NCI-H748 treated with DMSO at 0.1 percent for 48 hours (cell line): ENCODE measurements at places on chromosomes 3 and 15.
A peak's percentile ranks its signal among the peaks of the same experiment; 100 is the strongest.

GRCh38 chr3:141669434-141669833, 68.7 kb upstream of the RNF7 start:
- DNase-seq, result no peak

- DNase-seq, result peak; percentile 52
Observed at GRCh38 chr3:178083906-178084866, 452.1 kb upstream of the KCNMB2 start.

DNA sequence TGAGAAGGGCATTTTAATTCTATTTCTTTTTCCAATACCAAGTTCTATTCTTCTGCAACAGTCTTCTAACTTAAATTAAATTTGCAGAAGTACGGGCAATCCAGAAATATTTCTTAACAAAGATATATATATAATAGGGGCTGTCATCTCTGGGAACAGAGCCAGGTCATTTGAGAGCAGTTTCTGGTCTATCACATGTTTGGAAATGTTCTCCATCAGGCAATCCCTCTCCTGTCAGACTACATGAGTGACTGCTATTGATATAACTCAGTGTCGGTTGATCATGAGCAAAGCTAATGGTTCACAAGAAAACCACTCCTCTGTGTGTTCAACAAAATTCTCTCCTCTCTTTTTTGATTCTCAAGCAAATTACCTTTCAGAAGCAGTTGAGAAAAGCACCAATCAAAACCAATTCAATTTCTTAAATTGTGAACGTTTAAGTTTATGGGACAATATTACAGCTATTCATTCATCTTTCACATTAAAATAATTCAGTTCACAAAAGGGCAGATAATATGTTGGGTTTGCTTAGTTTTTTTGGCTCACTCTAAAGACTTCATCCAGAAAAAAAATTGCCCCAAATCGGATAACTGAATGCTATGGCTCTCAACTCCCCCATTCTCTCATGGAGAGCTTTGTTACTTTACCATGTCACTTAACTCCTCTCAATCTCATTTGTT, 152.9 kb upstream of the TGFBR2 start:
- DNase-seq, result no peak

GRCh38 chr3:33145221-33145900, 31.5 kb downstream of the CRTAP start:
- DNase-seq, result no peak

GRCh38 chr3:14077310-14077709, 47.4 kb downstream of the CHCHD4 start:
- DNase-seq, result no peak

DNA sequence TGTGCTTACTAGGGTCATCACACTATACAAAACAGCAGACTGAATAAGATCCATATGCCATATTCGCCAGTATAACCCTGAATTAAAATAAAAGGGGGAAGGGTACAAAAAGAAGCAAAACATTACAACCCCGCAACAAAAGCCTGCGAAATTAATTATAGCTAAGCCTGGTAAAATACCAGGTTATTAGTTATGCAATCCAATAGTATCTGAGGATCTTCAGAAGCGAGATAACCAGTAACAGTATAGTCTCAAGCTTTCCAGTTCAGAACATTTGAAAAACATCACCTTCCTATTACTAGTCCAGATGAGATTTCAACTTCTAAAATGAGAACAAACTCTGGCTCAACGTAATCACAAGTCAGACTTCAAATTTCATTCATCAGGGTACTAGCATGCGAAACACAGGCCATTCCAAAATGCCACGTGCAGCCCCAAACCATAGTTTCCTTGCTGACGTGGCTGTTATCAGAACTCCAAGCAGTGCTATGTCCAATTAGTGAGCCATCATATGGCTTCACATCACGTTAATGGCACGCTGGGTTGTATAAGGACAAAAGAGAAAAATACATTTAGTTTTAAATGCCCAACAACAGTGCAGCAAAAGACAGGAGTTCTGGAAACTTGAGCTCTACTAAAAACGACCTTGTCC, 1.1 kb downstream of the SSR3 start:
- no peak for DNase-seq

- DNase-seq, result no peak
Observed at GRCh38 chr3:191627064-191627463, 166.1 kb downstream of the PYDC2 start.

DNA sequence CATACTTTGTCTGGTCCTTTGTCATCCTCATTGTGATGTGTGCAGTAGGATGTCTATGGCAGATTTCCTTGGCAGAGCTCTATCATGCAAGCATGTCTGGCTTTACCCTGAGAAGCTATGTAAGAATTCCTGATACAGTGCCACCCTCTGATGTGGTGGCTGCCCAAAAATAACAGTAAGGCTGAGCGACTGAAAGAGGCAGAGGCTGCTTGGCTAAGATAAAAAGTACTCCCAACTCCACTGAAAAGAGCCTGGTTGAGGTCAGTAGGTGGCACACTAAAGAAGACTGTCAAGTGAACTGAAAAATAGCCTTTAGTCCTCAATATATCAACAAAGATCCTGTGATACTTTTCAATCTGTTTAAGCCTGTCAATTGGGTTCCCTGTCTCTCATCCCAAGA, 31.7 kb downstream of the BTLA start:
- no peak for DNase-seq

DNA sequence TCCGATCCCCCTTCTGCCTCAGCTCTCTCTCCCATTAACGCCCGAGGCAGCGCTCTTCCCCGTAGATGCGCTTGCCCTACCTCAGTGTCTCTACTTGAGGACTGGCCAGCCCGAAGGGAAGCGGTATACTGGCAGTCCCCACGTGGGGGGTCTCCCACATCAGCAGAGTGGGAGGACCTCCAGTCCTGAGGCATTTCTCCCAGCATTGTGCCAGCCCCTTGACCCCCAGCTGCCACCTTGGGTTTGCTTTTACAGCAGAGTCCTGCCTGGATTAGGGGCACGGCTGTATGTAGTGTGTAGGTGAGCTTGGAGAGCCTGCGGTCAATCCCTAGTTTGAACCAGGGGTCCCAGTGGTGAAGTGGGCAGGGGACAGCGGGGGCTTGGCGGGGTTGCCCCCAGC, 767 bp downstream of the SEMA3F start:
- DNase-seq, result no peak

- DNase-seq, result no peak
Observed at GRCh38 chr3:138653567-138653966, 45.0 kb downstream of the FAIM start.

DNA sequence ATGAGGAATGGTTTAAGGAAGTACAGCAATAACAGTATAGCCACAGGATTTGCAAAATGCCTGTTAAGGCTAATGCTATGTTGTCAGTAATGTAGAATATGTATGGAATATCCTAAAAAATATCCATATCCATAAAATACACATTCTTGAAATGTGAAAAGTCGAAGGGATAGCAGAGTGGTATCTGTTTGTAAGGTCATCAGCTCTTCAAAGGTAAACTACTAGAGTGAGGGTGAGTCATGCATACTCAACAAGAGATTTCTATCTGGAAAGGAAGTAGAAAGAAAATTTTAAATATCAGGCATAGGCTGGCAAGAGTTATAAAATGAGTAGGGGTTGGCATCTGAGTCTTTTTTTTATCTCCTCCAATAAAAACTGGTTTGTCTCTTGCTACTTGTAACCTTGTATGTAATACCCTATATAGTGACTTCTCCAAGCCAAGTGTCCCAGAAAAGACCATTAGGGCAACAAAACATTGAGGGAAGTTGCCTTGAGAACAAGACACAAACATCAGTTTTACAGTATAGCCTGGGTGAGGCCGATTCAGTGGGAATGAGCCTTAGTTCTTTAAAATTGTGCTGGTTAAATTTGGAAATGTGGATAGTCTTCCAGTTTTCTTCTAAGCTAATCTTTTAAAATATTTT, 103.1 kb downstream of the SPATA16 start:
- DNase-seq, result no peak

GRCh38 chr15:65130941-65131340, 2.7 kb downstream of the PDCD7 start:
- DNase-seq, result no peak

- DNase-seq, result no peak
Observed at GRCh38 chr3:45546716-45547701, 47.5 kb upstream of the LIMD1 start.

DNA sequence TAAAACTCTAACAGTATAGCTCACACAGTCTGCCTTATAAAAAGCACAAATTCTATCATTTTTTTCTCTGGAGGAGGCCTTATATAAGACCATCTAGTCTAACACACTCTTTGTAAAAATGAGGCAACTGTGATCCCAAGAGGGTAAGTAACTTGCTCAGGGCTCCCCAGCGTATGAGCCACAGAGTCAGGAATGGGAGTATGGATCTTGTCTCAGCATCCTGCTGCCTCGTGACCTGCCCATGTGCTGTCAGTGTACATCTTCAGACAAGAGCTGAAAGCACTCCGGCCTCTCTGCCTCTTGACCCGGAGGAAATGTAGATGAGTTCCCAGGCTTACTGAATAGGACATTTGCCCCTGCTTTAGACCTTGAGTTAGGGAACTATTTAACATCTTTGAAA, 28.4 kb upstream of the MEF2A start:
- DNase-seq, result no peak

DNA sequence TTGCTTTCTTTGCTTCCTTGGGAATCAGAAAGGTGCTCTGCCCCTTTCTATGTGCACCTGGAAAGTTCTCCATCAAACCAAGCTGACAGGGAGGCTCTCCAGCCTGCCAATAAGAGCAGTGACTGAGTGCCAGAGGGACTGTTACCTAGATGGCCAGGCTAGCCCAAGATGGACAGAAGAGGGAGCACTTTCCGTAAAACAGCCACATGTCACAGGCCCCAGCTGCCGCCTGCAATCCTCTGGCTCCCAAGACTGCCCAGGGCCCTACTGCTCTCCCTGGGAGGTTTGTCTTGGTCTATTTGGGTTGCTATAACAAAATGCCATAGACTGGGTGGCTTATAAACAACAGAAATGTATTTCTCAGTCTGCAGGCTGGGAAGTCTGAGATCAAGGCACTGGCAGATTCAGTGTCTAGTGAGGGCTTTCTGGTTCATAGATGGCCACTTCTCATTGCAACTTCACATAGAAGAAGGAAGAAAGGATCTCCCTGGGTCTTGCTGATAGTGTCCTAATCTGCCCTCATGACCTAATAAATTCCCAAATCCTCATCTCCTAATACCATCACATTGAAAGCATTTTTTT, 72.3 kb downstream of the TAMM41 start:
- DNase-seq, result peak; percentile 10

- no peak for DNase-seq
Observed at GRCh38 chr15:73338058-73338457, 30.7 kb downstream of the HCN4 start.
